Inflammatory macrophage treated with lipopolysaccharide for 1 hour (primary cell): ENCODE measurements at places on chromosomes 13 and 19.

DNA sequence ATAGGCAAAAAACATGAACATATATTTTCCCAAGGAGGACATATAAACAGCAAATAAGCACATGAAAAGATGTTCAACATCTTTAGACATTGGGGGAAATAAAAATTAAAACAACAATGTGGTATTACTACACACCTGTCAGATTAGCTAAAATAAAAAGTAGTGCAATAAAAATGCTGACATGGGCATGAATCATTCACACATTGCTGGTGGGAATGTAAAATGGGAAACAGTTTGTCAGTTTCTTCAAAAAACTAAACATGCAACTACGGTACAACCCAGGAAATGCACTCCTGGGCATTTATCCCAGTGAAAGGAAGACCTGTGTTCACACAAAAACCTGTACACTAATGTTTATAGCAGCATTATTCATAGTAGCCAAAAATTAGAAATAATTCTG is 5.3 kb upstream of the SUCLA2 start:
- no peak for DNase-seq

DNA sequence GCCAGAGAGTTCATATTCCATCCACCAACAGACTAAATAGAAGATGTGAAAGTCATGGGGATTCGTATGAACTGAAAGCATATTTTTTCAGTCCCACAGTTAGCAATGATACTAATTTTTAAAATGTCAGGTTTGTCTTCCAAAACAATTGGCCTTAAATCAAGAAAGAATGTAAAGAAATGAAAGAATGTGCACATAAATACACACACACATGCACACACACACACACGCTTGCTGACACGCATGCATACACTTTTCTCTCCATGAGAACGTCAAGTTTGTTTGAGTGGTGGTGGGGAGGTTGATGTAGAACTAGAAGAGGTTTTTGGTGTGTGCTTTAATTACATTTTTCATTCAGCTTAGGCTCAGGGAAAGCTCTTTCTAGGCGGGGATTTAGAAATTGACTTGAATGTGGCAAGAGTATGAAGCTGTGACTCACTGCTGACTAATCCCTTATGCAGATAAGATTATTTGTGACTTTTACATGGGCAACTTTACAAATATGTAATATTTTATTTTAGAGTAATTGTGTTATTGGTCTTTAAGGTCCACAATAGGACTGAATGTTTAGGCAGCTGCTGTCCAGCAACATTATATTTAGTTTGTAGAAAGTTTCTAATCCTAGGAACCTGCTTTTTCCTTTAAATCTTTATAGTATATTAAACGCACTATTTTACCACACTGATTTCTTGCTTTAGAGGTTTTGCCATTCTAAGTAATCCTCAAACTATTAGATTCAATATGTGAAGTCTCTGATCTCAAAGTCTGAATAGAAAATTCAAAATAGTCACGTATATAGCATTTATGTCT is 18.8 kb downstream of the FLT1 start:
- DNase-seq, result peak; percentile 79

DNA sequence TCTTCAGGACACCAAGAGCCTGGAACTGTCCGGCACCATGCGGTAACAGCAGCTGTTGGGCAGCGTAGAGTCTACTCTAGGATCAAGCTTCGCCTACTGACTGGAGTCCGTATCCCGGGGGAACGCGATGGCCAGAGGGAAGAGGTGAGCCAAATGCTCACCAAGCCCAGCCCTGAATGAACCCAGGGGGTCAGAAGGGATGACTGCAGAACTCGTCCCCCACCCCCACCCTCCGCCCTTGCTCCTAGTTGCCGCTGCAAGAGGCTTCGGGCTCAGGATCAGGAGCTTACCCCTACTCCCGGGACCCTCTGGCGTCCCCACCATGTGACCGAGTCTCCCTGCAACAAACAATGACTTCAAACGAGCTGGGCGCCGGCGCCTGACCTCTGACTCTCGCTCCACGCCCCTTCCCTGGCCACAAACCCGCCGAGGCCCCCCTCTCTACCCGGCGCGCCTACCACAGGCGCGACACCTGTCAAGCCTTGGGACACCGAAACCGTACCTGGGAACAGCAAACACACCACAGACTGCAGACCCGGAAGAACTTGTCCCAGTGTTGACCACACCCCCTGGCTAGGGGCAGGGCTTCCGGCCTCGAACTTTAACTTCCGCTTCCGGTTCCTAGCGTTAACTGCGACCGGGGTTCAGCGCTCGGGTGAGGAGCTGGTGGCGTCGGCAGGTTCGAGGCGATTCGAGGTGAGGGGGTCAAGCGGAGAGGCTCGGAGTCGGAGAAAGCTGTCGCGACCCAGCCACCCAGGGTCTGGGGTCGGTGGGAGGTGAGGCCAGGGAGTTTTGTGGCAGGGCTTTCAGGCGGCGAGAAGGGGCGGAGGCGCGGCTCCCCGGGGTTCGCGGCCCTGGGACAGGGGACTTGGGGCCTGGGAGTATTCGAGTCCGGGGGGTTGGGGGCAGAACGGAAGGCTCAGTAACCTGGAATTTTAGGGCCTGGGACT is at the start of gene UBL5:
UBL5 (plus strand) TSS at position 630 of the 950 bp plus-strand sequence. CDS start 420 bp downstream, outside the sequence.
- peak; percentile 93 for DNase-seq

DNA sequence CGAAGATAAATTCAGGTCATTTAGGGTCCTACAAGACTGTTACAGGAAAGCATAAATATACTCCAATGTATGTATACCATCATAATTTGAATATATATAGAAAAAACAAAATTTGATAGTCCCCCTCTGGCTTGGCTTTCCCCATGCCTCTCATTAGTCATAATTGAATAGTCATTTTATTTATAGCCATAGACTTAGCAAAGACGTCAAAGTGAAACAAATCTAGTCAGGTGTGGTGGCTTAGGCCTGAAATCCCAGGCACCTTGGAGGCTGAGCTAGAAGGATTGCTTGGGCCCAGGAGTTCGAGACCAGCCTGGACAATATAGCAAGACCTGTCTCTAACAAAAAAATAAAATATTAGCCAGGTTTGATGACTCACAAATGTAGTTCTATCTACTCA is 141.1 kb downstream of the TNFRSF19 start:
- no peak for DNase-seq

GRCh38 chr19:15141143-15141542 is 33.9 kb downstream of the SYDE1 start:
- DNase-seq, result no peak

DNA sequence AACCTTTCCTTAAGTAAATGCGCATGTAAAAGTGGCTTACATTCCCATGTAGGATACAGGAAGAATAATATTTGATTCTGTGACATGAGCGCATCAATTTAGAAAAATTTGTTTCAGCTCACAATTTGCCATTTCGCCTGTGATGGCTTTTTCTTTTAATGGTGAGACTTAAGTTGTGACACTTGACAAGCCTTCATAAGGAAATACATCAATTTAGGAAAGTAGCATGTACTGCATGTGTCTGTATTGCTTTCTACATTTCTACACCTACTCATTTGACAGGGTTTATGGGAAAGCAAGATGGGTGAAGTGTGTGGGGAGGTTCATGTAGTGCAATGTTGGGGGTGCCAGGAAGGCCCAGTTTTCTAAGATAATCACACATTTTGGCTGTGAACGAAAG is 12.1 kb upstream of the SCEL start:
- no peak for DNase-seq

DNA sequence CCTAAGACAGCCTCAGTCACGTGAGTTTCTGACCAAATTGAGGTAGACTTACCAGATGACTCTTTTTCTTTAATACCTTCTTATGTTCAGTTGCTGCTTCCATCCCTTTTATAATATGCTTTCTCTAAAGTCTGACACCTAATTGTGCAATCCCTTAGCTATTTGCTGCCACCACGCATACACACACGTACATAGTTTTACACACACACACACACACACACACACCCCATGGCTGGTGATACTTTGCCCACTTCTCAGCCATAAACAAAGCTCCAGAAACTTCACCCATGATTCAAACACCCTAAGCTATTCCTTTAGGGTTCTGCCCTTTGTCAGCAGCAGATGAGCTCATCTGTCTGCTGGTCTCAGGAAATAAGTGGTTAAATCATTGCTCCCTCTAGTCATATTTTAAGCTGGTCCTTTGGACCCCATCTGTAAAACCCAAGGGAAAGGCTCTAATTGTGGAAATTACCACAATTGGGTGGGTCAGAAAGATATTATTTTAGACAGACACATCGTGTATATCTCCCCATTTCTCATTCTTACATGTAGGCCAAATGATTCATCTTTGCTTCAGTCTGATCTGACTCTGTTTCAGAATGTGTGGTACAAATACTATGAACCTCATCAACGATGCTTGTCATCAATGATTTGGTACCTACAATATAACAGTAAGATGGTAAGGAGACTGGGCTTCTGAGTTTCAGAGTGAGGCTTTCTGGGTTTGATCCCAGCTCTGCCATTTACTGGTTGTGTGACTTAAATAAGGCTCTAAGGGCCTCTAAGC is 69.2 kb downstream of the NALCN start:
- no peak for DNase-seq

- DNase-seq, result no peak
These were observed 88.7 kb upstream of the PCDH9 start for GRCh38 chr13:67318860-67319259.

DNA sequence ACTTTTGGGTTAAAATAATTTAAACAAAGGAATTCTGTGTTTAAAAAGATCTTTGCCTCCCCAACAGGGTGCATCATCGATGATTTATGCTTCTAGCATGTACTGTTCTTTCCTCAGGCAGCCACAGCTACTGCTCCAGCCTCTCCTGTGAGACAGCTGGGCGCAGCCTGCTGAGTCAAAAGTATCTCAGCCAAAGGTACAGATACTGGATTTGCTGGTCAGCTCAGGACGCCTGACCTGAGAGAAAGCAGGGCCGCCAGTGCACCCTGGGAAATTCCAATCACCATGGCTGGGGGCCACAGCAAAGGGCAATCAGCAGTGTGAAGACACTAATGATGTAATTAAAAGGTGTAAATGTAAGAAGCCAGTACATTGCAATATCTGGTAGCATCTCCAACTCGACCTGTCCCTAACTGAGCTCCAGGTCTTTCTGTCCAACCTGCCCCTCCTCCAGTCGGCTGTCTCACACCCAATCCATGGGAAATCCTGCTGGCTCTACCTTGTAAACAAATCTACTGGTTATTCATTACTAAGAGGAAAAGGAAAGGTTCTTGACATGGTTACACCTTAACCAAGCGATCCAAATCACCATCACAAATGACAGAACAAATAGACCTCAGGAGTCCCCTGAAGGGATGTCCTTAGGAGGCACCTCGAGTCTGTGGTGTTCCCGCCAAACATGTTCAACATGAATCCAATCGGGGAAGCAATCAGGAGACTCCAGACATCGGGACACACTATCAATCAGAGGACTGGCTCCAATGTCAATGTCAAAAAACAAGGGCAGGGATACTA is 7.3 kb downstream of the OPA3 start:
- no peak for DNase-seq

GRCh38 chr13:74973935-74974879 is 507.8 kb downstream of the TBC1D4 start:
- DNase-seq, result no peak

DNA sequence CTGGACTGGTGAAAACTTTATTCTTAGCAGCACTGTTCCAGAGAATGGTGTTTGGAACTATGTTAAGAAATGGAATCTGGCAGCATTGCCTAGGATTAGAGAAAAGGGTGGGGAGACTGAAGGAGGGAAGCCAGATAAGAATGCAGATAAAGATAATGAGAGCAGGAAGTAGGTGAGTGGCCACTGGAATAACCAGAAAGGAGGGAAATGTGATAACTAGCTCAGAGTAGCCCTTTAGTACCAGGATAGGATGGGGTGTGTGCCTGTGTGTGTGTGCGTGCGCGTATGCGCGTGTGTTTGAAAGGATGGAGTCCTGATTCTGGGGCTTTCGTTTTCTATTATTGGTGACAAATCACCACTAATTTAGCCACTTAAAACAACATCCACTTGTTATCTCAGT is 33.4 kb upstream of the FRY start:
- DNase-seq, result no peak

- DNase-seq, result no peak
These were observed 16.4 kb upstream of the PRR19 start for GRCh38 chr19:42285541-42285941.
